ENCODE measurements at places on chromosomes 6 and 20.

DNA sequence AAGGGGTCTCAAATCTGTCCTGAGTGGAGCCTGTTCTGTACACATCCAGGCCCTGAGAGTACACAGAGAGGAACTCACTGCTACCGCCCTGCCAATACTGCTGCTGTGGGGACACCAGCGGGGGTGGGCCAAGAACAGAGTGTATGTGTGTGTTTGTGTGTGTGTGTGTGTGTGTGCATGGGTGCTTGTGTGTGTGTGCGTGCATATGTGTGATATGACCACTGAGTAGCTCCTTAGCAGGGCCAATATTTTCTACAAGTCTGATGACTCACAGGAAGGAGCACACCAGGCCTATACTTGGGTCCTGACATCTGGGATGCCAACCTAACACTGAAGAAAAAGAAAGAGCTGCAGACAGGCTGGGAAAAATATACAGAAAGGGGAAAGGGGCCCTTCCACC is 1.4 kb downstream of the RAET1E start:
- DNase-seq, result no peak

GRCh38 chr20:63118303-63119120 is 97.4 kb downstream of the YTHDF1 start:
- DNase-seq, result no peak

DNA sequence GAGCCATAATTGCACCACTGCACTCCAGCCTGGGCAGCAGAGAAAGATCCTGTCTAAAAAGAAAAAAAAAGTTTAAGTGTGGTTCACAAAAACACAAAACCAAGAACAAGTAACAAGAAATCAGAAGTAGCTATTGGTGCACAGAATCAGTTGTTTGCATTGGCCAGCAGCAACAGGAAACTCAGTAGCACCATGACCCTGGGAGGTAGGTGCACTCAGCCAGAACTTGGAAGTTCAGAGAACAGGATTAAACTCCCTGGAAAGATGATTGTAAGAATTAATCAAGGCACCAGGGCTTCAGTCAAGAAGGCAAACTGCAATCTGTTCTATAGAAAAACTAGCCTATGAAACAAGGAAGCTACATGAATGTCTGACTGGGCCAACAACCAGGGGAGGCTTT is 267.9 kb downstream of the COL12A1 start:
- DNase-seq, result no peak

GRCh38 chr6:159094444-159095252 is 49.9 kb upstream of the TAGAP start:
- no peak for DNase-seq

GRCh38 chr6:147805155-147805554 is 296.7 kb downstream of the SAMD5 start:
- DNase-seq, result no peak

GRCh38 chr6:137693711-137694110 is 173.3 kb upstream of the TNFAIP3 start:
- no peak for DNase-seq

- DNase-seq, result no peak
Observed at GRCh38 chr6:28336284-28337120, 554 bp upstream of the ZSCAN31 start.

DNA sequence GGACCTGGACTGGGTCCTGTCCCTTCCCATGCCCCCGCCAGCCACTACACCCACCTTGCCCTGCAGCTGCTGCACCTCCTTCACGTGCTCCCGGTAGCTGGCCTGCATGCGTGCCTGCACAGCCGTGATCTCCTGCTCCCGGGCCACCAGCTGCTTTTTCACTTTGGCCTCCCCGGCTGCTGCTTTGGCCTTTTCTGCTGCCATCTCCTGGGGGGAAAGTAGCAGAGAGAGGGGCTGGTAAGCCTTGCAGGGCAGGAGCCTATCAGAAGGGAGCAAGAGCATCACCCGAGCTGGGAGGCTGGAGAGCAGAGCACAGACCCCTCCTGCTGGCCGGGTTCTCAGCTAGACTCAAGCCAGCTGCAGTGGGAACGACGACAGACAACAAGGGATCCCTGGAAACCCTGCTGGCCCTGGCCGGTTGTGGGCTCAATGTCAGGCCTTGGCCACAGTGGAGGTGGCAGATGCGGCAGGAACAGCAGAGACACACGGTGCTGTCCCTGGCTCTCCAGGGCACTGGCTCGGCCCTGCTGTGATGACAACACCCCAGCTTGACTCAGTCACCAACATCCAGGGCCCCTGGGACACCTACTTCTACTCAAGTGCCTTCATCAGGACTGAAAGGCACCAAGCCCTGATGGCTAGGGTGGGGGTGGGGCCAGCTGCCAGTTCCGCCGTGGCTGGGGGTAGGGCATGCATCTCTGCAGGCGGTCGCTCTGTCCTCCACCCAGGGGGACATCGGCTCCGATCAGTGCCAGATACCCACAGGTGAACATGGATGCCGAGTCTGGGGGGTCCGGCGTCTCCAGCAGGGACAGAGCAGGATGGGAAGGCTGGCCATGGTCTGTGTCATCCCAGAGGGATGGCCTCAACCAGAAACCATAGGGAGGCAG is 45.3 kb downstream of the RRBP1 start:
- DNase-seq, result no peak

GRCh38 chr6:18823782-18824386 is 436.7 kb downstream of the RNF144B start:
- peak; percentile 74 for DNase-seq

- no peak for DNase-seq
Observed at GRCh38 chr20:4141291-4142240, 126.2 kb upstream of the RNF24 start.

- no peak for DNase-seq
Observed at GRCh38 chr6:44276667-44277640, 6.7 kb downstream of the TMEM151B start.

DNA sequence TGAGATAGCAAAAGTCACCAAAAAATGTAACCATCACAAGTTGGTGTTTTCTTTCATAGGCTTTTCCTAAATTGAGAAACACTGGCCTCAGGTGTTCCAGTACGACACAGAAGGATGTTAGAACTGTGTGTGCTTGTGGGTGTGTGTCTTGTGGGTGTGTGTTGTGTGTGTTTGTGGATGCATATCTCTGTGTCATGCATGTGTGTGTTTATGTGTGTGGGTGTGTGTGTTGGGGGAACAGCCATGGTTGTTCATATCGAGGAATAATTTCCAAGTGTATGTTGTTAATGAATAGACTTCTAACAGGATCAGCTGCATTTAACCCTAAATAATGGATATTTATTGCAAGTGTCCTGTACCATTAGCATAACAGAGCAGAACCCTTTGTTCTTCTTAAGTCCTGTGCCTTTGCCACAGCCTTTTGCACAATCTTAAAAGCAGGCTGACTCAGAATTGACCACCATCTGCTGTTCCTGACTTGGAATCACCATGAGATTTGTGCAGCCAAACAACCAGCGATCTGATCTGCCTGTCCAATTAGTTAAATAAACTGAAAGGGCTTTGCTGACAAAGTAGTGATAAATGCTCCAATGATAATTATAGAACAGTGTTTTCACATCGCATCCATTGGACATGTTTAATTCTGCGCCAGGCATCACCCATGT is 7.6 kb downstream of the CD93 start:
- DNase-seq, result no peak

- DNase-seq, result no peak
Observed at GRCh38 chr6:56579155-56579851, 63.4 kb downstream of the DST start.

DNA sequence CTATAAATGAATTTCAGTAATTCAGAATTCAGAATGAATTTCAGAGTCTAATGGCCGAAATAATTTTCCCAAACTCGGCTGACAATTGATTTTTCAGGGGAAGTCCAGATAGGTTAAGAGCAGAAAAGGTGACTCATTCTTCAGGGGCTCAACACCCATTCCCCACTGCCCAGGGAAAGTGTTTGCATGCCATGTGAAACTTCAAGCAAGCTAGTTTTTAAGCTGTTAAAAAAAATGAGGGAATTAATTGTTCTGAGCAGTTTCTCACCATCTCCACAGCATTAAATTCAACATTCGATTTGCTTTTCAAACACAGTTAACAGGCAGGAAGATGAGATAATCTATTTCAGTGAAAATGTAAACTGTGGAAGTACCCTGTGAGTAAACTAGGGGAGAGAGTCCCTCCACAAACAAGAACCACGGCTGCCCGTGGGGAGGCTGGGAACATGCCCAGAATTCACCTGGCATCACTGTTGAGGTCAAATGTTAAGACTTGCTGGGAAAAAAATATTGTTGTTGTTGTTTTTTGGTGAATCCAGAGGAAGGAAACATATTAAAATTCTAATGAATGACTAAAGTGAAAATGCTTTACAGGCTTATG is 650.8 kb upstream of the AGPAT4 start:
- no peak for DNase-seq
